Mesothelial cell of epicardium (in vitro differentiated cells): ENCODE measurements at places on chromosomes 2 and 18.
A peak's percentile ranks its signal among the peaks of the same experiment; 100 is the strongest.

GRCh38 chr2:208251098-208251497, 3.8 kb downstream of the IDH1 start:
- H3K36me3 ChIP-seq: peaks cover 24% of the 10 kb centered on the region
- DNase-seq: no peak
- peaks cover 42% of the 10 kb centered on the region for H3K4me1 ChIP-seq
- H3K4me3 ChIP-seq: no peak overlapping the region
- no peaks in the 10 kb centered on the region for H3K27me3 ChIP-seq
- H3K27ac ChIP-seq: no peak overlapping the region

DNA sequence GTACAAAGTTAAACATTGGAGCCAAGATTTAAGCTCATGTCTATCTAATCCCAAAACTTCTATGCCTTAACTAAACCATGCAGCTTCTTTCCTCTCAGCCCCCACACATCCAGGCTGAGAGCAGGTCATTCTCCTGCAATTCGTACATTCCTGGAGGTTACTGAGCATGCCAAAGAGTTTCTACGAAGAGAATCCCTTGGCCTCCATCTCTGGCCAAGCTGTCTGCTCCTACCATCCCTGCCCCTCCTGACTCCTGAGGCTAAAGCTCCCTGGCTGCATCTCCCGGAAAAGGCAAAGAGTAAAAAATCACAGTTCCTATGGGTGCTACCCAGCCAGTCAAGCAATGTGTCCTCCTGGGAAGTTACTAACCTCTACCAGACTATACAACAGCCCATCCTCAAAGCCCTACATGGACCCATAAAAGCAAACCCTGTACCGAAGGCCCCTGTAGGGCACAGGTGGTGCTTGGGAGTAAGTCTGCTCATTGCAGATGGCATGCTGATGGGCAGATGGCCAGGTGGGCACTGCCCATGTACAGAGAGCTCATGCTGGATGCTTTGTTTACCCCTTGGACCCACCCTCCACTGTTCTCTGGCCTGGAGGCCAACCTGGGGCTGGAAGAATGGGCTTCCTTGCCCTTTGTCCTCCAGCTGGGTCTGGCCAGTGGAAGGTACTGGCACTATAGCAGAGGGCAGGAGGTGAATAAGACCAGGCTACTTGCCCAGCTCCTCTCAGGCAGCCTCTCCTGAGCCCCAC, 99.5 kb downstream of the TTC32 start:
- no peak overlapping the region for H3K27ac ChIP-seq
- H3K4me3 ChIP-seq: no peak overlapping the region
- peaks cover 14% of the 10 kb centered on the region for H3K4me1 ChIP-seq
- no peaks in the 10 kb centered on the region for H3K27me3 ChIP-seq

DNA sequence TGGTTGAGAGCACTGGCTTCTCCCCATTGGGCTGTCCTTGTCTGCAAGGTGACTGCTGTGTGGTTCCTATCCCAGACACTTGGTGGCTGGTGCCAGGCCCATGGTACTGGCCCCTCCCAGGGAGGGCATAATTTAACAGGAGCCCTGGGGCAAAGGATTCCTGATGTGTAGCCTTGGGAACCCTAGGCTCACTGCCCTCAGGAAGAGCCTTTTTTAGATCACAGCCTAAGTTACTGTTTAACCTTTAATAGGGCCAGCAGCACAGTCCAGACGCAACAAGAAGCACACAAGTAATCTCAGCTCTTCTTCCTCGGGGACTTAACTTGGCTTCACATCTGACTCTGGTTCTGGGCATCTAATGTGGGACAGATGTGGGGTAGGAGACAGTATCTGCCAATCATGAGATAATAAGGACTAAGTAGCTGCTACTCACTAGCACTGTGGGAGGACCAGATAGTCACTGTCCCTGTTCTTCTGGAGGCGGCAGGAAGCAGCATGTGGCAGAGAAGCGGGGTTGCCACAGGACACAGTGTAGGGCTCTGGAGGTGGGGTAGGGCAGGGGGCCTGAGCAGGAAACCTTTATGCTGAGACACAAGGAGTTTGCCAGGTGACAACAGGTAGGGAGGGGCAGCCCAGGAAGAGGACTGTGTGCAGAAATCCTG, 136.3 kb downstream of the TMEM17 start:
- no peak overlapping the region for H3K4me3 ChIP-seq
- H3K4me1 ChIP-seq: no peaks in the 10 kb centered on the region
- H3K36me3 ChIP-seq: peaks cover 6% of the 10 kb centered on the region

DNA sequence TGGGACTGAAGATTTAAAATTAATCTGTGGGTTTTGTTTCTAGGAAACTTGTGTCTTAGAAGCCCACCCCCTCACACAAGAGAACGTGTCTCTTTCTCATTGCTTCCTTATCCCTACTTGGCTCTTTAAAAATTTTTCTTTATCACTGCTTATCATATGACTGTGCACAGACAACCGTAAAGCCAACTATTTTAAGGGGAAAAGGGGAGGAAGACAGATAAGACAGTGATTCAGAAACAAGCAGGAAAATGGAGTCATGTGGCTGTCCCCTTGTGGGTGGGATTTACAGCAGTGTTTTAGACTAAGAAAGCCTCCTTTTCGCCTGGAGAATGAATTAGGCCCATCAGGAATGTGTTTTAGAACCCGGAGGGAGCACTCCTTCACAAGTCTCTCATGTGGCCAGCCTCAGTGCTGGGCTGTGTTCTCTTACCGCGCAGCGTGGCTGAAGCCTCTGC, 17.6 kb downstream of the PRKCE start:
- H3K27me3 ChIP-seq: no peaks in the 10 kb centered on the region
- peaks cover 29% of the 10 kb centered on the region for H3K4me1 ChIP-seq
- H3K27ac ChIP-seq: peak overlapping the region; percentile 91
- DNase-seq: no peak

DNA sequence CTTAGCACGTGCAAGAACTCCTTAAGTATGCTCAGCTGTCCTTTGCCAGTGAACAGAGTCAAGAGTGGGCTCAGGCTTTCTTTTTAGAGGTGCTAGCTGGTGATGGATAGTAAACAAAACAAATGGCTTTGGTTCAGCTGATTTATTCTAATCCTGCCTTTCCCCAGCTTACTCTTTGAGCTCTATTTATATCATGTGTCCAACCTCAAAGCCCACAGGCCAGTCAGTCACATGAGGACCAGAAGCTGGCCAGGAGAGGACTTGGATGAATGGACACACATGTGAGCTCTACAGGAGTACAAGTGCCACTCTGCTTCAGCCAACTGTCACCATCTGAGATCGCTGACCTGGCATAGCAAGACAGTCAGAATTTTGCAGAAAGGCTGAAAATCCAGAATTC, 59.4 kb downstream of the STK39 start:
- H3K27ac ChIP-seq: no peak overlapping the region
- no peaks in the 10 kb centered on the region for H3K27me3 ChIP-seq
- H3K4me3 ChIP-seq: no peak overlapping the region
- H3K4me1 ChIP-seq: peaks cover 42% of the 10 kb centered on the region

GRCh38 chr2:119475225-119475856, 43.7 kb downstream of the TMEM37 start:
- H3K4me1 ChIP-seq: peaks cover 3% of the 10 kb centered on the region
- peaks cover 5% of the 10 kb centered on the region for H3K27me3 ChIP-seq
- DNase-seq: no peak
- H3K4me3 ChIP-seq: no peak overlapping the region
- H3K27ac ChIP-seq: no peak overlapping the region

GRCh38 chr2:138794724-138795123, 14.5 kb upstream of the NXPH2 start:
- H3K4me3 ChIP-seq: no peak overlapping the region
- peaks cover 5% of the 10 kb centered on the region for H3K27me3 ChIP-seq
- H3K36me3 ChIP-seq: peaks cover 6% of the 10 kb centered on the region
- no peaks in the 10 kb centered on the region for H3K4me1 ChIP-seq
- DNase-seq: no peak
- no peak overlapping the region for H3K27ac ChIP-seq

GRCh38 chr2:61718965-61719364, 134.9 kb downstream of the FAM161A start:
- H3K27ac ChIP-seq: no peak overlapping the region
- no peak overlapping the region for H3K4me3 ChIP-seq
- no peak for DNase-seq
- no peaks in the 10 kb centered on the region for H3K4me1 ChIP-seq
- H3K27me3 ChIP-seq: no peaks in the 10 kb centered on the region
